ENCODE measurements at places on chromosomes 5 and 9.

- DNase-seq = no peak
Measured at GRCh38 chr5:12691330-12691729, 787.1 kb upstream of the CTNND2 start.

- no peak for DNase-seq
Measured at GRCh38 chr9:90325913-90326653, 316.5 kb downstream of the DIRAS2 start.

DNA sequence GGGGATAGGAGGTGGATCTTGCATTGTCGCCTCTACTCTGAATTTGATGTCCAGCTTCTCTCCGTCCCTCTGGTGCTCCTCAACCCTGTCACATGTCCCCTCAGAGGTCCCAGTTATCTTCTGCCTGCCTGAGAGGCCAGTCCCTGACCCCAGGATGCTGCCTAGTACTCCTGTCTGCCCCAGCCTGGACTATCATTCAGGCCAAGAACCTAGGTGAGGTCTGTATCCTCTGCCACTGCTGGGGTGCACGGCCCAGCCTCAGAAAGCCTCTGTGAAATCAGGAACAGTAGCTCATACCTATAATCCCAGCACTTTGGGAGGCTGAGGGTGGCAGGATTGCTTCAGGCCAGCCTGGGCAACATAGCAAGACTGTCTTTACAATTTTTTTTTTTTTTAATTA lies 8.6 kb downstream of the SPINK4 start:
- no peak for DNase-seq

GRCh38 chr9:86093788-86094555 lies 5.4 kb downstream of the GOLM1 start:
- DNase-seq = no peak

- no peak for DNase-seq
Measured at GRCh38 chr9:88531920-88532698, 2.9 kb upstream of the NXNL2 start.

DNA sequence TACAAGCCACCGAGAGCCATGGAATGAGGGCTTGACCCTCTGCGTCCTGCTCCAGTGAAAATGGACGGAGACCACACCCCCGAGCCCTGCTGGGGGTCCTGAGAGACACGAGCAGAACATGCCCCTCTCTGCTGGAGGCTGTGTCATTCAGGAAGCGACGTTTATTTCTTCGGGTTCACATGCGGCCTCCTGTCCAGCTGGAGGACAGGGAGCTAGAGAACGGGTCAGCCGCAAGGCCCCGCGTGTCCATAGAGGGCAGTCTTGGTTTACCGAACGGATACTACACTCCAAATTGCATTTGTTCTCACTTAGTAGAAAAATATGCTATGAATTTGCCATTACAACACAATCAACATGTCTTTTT lies 36.1 kb downstream of the MRPL36 start:
- peak; percentile 45 for DNase-seq

DNA sequence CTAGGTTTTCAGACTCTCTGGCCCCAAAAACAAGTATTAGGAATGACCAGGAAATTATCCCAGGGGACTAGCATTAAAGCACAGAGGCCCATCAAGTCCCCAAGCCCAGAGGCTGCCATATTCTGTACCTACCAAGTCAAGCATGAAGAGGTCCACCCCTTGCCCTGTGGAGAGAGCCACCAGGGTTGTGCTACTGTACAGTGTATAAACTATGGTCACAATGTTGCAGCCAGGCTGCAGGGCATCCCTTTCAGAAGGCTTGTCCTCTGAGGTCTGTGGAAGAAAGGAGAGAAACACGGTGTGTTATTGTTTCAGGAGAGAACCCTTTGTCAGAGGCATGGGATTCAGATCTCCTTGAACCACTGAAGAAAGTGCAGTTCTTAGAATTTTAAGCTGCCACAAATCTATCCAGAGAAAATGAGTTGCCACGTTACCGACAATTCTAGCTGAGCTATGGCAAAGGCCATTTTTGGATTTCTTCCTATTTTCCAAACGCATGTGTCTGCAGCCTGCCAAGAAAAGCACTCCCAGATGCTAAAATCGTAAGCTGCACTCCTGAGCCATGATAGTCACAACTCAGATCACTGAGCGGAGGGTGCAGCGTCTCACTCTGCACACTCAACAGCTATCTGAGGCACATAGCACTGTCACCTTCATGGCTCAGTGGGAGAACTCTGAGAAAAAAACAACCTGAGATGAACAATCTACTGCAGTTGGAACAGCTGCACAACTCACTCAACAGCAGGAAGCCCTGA lies 45.5 kb upstream of the SPATA31E1 start:
- DNase-seq = no peak

DNA sequence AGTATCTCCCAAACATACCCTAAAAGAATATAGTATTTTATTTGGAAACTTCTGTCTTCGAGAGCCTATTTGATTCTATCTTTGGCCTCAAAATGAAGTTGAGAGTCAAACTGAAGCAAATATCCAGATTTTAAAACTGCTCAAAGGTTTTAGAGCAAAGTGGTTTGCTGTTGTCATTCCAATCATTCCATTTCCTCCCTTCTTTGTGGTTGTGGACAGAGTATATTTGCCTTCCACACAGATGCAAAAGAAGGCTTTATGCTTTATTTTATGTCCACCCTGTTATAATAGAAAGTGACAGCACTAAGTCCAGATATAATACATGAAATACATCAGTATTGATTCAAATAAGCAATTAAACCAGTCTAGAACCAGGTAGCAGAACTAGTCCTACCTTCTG lies 12.4 kb downstream of the GZMK start:
- no peak for DNase-seq

DNA sequence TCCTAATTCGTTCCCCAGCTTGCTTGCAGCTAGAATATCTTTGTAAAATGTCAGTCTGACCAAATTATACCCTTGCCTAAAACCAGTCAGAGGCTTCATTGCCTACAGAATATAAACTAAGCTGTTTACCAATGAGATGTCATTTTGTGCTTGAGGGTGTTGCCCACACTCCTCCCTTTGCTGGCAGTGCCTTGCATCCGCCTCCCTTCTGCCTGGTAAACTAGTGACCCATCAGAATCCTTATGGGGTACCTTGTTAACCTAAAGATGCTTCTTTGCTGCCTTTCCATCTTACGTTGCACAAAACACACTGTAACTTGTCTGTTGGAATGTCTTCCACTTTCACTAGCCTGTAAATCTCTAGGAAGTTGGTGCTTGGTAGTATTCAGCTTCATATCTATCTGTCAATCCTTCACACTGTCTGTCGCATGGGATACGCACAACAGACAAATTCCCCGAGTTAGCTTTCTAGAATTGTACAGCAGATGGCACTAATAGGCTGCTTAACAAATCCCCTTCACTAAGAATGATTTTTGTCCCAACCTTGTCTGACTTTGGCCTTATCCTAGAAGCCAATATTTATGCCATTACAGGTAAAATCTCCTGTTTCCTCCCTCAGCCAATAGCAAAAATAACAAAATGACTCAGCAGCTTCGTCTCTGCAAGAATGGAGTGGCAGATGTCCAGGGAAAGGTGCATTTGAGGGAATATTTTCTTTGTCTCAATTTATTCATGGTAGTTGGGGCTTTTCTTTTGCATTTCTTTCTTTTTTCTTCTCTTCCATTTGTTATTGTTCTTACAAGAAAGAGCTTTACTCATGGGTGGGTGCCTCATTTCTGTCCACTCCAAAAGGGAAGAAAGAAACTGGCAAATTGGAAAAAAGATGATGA lies 3.0 kb downstream of the NUDT2 start:
- no peak for DNase-seq

DNA sequence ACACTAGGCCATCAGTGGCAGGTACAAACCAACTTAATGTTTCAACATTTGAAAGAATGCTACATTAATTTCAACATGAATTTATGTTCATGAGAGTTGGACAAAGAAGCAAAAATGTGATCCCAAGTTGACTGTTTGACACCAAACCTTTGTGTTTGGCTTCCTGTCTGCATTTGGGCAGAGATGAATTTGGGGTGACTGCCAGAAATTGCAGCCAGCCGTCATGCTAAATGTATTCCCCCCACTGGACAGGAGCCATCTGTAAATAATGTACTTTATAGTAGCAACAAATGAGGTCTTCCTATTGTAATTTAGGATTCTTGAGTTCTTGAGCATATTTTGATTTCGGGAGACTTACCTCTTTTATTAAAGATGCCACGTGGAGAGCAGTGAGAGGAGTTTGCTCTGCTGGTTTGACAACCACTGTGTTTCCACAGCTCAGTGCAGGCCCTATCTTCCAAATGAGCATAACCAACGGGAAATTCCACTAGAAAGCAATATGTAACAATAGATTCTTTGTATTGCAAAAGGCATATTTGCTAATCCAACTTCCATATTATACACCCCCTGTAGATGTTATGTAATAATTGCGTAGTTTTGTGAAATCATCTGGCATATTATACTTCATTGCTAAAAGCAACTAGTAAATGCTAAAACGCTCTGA lies 27.6 kb downstream of the ALDH1A1 start:
- DNase-seq = no peak

GRCh38 chr5:58740956-58741355 lies 158.1 kb downstream of the RAB3C start:
- DNase-seq = no peak

- DNase-seq = no peak
Measured at GRCh38 chr5:38379350-38379937, 121.1 kb downstream of the EGFLAM start.

GRCh38 chr9:84778570-84778969 lies 109.0 kb downstream of the NTRK2 start:
- DNase-seq = no peak

DNA sequence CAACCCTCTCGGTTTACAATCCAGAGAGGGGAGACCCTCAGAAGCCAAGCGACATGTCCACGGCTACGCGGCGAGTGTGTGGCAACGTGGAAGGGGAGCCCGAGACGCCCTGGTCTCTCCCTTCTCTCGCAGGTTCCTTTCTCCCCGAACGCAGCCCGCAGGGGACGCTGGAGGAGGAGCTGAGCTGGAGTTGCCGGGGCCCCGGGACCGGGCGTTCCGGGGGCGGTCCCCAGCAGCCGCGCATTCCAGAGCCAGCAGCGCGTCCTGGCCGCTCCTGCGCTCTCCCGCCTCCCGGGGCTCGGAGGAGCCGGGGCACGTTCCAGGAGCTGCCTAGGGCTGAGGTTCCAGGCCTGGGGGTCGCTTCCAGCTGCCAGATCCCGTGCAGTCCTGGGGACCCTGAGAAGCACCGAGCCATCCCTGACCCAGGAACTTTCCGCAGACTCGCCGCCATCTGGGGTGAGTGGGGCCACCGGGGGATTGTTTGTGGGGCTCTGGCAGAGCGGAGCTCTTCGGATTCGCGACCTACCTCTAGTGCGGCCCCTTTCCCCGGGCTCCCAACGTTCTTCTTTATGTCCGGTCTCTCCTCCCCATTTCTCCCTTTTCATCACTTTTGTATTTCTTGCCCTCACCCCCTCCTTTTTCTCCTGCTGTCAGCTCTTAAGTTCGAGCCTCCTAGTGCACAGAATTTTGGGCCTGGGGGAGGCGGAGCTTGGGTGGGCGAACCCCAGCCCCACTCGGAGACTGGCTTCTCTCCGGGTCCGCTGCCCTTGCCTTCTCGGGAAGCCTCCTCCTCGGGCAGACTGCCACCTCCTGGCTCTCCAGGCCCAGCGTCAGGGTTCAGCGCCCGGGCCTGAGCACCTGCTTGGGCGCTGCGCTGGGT lies at the start of gene SMIM3:
SMIM3 (plus strand) TSS at position 241 of the 880 bp plus-strand sequence. CDS start 16,684 bp downstream, outside the sequence.
- DNase-seq = peak; percentile 71

- DNase-seq = no peak
Measured at GRCh38 chr5:6774721-6775204, 61.5 kb downstream of the TENT4A start.

GRCh38 chr5:180785794-180786221 lies 16.8 kb downstream of the MGAT1 start:
- no peak for DNase-seq

GRCh38 chr9:125391704-125392103 lies 130.1 kb downstream of the GAPVD1 start:
- no peak for DNase-seq

DNA sequence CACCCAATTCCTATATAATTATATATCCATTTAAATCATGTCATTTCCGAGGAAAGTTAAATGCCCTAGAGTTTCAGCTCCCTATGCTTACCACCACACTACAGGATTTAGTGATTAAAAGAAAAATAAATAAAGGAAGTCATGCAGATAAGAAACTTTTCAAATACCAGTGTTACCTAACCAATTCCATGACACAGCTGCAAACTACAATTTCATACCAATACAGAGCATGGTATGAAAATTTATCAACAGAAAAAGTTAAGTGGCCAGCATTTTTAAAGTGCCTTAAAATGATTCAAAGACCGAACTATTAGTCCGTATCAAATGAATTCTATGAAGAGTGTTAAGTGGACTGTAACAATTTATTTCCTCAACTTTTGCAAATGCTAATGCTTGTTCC lies 35.9 kb downstream of the CEP120 start:
- no peak for DNase-seq

- no peak for DNase-seq
Measured at GRCh38 chr9:82206490-82206889, 217.9 kb downstream of the SPATA31D1 start.

- no peak for DNase-seq
Measured at GRCh38 chr5:174844971-174845370, 120.6 kb downstream of the MSX2 start.

- DNase-seq = peak; percentile 43
Measured at GRCh38 chr5:66814146-66814991, 218.2 kb downstream of the MAST4 start.
